Thyroid gland (tissue), 4 donors: ENCODE measurements at places on chromosomes 6 and 20.

- DNase-seq, result no peak
Observed at GRCh38 chr6:157621406-157621805, 201.6 kb upstream of the SNX9 start.

DNA sequence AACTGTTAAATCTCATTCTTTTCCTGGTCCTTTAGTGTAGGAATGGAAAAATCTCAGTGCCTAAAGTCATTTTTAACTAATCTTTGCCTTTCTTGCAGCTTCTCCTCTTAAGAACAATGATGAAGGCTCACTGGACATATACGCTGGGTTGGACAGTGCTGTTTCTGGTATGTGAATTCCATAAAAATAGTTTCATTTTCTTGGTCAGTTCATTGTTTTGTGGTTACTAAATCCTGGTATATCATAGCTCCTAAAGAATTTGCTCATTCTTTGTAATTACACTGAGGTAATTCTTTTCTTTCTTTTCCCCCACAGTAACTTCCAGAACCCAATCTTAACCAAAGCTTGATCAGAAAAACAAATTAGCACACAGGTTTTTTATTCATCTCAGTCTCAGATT lies 23.4 kb downstream of the CASP8AP2 start:
- DNase-seq, result no peak

- peak; percentile 60 for DNase-seq
Observed at GRCh38 chr20:62772619-62772989, 23.7 kb upstream of the MRGBP start.

GRCh38 chr6:144008120-144008811 lies at the start of gene PLAGL1:
Gene PLAGL1, minus strand, starts transcription at chr6:144008259. Its CDS starts 60,123 bp downstream, at chr6:143948136.
- peak; percentile 52 for DNase-seq

DNA sequence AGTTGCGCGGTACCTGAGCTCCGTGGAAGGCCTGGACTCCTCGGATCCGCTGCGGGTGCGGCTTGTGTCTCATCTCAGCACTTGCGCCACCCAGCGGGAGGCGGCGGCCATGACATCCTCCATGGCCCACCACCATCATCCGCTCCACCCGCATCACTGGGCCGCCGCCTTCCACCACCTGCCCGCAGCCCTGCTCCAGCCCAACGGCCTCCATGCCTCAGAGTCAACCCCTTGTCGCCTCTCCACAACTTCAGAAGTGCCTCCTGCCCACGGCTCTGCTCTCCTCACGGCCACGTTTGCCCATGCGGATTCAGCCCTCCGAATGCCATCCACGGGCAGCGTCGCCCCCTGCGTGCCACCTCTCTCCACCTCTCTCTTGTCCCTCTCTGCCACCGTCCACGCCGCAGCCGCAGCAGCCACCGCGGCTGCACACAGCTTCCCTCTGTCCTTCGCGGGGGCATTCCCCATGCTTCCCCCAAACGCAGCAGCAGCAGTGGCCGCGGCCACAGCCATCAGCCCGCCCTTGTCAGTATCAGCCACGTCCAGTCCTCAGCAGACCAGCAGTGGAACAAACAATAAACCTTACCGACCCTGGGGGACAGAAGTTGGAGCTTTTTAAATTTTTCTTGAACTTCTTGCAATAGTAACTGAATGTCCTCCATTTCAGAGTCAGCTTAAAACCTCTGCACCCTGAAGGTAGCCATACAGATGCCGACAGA lies 9.9 kb downstream of the HEY2 start:
- no peak for DNase-seq

DNA sequence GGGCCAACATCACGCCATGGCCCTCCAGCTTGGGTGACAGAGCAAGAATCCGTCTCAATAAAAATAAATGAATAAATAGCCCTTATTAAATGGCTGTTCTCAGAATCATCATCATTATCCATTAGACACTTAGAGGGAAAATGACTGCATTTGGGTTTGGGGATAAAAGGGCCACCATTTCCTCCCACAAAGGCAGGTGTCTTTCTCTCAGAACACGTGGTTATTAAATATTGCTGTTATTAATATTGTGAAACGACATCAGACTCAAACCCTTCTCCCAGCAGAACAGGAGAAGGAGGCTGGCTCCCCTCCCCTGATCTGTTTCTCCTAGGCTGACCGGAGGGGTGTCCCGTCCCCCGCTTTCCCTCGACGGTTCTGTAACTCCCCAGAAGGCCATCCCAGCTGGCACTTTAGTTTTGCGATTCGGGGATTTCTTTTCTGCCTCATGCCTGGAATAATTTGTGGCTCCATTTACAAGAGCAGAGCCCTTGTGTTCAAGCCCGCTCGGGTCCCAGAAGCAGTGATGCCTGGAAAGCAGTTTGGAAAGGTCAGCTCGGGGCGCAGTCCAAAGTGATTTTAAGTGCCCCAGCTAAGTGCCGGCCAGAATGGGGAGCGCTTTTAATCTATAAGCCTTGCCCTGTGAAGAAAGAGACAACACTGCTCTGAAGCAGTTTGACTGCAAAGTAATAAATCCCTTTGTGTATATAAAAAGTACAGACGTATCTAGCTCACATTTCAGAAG lies 41.9 kb downstream of the EYA2 start:
- DNase-seq, result peak; percentile 68

- no peak for DNase-seq
Observed at GRCh38 chr6:15246217-15246665, 372 bp downstream of the JARID2 start.
